ENCODE measurements at places on chromosomes 16 and 17.

DNA sequence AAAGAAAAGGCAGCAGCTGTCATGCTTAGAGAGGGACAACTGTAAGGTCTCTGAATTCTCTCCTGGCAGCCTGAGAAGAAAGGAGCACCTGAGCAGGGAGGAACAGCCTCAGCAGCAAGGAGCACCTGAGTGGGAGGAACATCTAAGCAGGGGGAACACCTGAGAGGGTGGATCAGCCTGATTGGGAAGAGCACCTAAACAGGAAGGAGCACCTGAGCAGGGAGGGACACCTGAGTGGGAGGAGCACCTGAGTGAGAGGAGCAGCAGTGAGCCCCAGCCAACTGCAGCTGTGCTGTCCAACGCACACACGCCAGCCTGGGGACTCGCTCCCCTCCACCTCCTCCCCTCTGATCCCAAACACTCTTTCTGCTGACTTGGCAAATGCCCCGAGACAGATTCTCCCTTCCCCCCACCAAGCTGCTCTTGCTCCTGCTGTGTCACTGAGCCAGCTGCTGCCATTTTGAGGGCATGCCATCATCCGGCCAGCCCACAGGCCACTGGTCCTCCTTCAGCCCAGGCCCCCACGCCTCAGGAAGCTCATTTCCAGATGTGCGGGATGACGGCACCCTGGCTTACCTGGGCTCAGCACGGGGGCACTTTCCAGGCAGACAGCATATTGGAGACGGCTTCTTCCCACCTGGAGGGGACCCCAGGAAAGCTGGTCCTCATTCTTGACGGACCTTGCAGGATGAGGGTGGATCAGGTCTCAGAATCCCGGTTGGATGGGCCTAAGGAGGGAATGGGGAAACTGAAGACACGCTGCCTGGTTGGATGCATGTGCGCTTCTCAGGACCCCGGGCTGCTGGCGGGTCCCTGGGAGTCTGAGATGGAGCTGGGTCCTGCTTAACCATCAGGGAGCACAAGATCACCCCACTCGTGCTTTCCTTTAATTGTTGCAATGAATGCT lies 57.7 kb upstream of the RBFOX3 start:
- no peak for DNase-seq

GRCh38 chr17:9521062-9521461 lies 54.6 kb downstream of the STX8 start:
- no peak for DNase-seq

- DNase-seq: no peak
Observed at GRCh38 chr16:49461517-49461951, 87.9 kb downstream of the C16orf78 start.

GRCh38 chr16:13510425-13511151 lies 409.4 kb upstream of the ERCC4 start:
- no peak for DNase-seq

- peak; percentile 88 for DNase-seq
Observed at GRCh38 chr16:72198021-72198711, 26.2 kb upstream of the PMFBP1 start.

Data from NCI-H146 (cell line).